ENCODE measurements at places on chromosomes 3 and 15. TPM values are rescaled to one million over a fixed set of nuclear protein-coding genes. Genes with fewer than 3 reads are reported as not detected.
A peak's percentile ranks its signal among the peaks of the same experiment; 100 is the strongest.

DNA sequence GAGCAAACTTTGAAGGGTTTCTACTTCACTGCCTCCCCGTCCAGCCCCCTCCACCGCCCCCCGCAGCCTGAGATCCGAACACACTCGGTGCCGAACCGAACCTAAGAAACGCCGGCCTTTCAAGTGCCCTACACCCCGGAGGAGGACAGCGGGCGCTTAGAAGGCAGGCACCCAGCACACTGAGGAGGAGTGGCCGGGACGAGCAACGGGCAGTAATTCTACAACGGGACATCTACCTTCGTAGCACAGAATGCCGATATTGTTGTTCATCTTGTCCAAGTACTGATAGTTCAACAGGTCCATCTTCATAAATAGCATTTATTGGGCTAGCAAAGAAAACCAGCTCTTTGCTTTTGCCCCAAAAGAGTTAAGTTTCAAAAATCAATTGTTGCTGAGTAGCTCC is 513 bp downstream of the VGLL4 start:
- DNase-seq, result peak; percentile 52

DNA sequence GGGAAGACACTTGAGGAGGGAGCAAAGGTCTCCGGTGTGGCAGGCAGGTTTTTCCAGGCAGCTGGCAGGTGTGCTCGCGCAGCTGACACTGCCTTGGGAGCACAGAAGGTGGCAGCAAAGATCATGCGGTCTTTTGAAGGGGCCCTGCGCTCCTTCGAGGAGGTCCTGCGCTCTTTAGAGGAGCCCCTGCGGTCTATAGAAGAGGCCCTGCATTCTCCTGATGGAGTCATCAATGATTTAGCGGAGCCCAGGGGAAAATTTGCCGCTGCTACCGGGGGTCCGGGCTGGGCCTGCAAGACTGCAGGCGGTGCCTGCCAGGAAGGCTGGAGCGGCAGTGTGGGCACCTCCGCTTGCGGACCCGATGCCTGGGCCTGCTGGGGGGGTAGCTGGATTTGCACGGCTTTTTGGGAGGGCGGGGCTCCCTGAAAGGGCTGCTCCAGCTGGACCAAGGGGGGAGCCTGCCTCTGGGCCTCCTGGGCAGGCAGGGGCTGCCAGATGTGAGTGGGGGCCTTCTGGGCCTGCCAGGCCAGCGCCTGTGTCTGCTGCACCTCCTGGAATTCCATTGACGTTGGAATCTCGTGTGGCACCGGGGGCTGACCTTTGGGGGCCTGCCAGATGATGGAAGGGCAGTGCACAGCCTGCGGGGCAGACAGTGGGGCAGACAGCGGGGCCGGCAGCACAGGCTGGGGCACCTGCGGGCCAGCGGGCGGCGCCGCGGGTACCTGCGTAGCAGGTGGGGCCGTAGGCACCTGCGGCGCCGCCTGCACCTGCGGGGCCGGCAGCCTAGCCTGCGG is 2.1 kb downstream of the MAGEL2 start:
- DNase-seq, result no peak

DNA sequence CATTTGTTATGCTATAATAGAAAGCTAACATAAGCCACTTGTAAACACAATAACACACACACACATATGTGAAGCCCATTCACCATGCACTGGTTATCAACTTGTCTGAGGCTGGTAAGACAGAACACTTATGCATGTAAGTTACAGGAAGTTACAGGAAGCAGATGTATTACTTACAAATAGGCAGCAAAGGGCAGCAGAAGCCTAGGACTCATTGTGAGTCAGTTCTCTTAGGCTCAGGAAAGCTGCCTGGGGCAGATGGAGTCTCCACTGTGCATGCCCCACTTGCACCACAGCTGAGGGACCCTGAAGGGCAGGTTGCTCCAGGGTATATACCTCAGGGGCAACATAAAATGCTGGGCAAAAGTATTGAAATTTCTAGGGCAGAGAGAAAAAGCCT is 748.8 kb upstream of the CCDC54 start:
- peak; percentile 85 for DNase-seq

- no peak for DNase-seq
Measured at GRCh38 chr3:149909923-149910322, 60.8 kb downstream of the PFN2 start.

DNA sequence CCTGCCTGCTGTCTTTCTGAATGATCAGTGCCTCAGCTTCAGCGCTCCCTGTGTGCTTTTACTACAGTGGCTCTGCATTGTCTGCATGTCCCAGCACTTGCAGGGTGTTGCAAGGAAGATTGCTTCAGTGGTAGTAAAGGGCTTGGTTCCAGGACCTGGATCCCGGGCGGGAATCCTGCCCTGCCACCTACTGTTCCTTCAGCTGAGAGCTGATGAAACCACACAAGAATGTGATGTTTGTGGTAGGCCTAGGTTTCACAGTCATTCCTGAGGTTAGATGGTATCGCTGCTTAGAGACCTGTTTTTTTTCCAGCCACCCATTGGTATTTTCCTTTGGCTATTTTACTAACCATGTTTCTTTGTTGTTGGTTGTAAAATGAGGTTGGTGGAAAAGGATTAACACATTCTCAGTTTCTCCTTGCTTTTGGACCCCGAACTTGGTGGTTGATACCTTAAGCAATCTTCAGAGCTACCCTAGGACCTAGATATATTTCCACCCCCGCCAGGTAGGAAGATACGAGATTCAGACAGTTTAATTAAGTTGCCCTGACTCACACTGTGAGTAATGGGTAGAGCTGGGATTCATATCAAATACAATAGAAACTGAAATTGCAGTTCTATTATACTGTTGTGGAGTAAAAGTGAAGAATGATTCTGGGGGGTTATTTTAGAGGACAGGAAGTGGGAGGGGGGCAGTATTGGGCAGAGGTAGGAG is 11.4 kb downstream of the GPR87 start:
- DNase-seq, result peak; percentile 59

DNA sequence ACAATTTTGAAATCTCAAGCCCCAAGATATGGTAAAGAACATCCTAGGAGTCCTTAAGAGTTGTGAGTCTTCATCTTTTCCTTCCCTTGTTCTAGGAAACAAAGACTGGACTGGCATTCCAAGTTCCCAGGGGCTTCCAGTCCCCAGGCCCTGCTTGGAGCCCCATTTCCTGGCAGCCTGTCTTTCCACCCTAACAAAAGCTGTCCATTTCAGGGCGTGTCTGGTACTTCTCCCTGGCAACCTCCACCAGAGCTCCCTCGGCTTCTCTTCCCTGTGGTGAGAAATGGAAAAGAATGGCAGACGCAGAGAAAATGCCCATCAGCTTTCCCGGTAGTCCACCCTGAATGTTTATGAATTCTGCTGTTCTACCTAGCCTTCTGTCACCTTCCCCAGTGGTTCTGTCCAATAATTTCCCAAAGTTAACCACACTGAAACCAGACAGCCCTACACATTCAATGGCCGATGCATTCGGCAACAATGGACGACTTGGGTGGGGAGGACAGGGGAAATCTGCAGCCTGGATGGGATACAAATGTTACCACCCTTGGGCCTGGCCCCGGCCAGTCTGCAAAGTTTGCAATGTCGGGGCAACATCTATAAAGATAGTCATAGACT is 6.8 kb downstream of the RAB6B start:
- no peak for DNase-seq

DNA sequence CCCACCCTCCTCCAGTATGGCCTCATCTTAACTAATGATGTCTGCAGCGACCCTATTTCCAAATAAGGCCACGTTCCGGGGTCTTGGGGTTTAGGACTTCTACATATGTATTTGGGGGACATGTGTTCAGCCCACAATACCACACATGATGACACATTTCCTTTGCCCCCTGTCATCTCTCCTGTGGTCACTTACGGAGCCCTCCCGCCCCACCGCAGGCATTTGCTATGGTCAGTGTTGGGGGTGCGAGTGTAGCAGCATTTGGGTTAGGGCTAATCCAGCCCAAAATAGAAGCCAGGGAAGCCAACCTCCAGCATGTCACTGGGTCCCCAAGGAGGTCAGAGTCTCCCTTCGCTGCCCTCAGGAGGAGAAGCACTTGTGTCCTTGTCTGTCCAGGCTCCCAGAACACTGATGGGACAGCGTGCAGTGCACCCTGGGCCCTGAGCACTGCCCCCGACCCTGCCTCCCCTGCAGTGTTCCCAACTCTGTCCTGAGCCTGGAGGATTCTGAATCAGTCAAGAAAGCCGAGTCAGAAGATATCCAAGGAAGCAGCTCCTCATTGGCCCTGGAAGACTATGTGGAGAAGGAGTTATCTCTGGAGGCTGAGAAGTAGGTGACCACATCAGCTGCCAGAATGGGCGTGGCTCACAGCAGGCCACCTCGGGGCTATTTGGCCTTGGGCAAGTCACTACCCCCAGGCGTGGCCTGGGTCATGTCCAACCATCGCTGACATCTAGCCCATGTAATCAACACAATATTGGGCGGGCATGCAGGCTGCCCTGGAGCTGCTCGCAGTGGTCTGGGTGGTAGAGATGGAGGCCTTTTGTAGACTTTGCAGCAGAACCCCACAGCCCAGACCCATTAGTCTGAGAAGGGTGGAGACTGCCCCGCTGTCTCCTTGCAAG is 46.9 kb upstream of the FGD5 start:
- DNase-seq, result no peak

Gene GOLGA6L7
- not detected for total RNA-seq

- no peak for DNase-seq
Measured at GRCh38 chr3:189687475-189687874, 56.3 kb downstream of the TP63 start.

Gene CCR9
- total RNA-seq, result not detected

DNA sequence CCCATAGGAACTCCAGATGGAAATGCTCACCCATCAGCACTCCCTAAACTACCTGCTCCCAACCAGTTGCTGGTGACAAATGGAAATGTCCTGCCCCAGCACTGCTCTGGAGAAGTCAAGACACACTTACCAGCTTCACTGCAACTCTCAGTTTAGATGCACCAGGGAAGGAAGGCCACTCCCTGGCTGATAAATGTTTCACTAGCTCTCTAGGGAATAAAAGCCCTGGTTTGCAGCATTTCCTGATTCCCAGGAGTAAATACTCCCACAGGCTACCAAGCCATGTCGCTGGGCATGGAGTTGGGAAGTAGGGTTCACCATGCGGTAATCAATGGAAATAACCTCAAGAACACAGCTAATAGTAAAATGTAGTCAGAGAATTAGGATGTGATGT is 112.0 kb upstream of the NEO1 start:
- no peak for DNase-seq

GRCh38 chr3:11050666-11051323 is 58.2 kb downstream of the SLC6A1 start:
- no peak for DNase-seq

Gene BTLA
- not detected for total RNA-seq

DNA sequence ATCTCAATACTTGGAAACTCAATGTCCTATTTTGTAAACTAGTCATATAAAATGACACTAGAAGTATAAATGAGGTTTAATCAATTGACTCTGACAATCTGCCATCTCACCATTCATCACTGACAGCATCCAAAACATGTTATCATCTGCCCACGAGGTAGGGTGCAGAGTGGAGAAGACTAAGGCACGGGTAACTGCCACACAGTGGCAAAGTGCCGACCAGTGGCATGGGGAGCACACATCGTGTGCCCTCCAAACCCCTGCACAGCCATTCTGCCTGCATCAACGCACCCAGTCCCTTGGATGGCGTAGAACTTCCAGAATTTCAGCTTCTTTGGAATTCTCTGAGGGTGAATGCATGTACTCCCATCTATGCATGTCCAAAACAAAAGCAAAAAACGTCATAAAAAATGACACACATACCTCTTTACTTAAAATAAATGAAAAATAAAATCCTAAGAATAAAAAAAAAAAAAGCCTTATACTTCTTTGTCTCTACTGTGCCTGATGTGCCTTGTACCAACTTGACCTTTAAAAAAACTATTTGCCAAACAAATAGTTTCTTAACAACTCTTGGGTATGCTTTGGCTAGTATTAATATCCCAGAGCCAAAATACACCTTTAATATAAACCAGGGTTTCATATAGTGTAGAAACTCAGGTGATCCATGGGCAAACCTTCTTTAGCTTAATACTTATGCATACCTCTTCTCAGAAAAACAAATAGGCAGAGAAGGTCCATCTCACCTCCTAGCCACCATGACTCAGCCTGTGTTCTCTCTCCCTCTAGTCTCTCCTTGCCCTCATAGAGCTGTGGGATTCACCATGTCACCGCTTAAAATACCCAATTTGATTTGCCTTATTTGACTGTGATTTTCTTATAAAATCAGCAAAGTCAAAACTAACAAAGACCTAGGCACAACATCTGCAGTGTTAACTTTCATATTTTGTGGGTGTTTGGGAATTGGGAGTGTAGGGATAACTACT is 12.7 kb downstream of the CPOX start:
- no peak for DNase-seq

Gene LRRC2
- under 0.01 TPM for total RNA-seq

DNA sequence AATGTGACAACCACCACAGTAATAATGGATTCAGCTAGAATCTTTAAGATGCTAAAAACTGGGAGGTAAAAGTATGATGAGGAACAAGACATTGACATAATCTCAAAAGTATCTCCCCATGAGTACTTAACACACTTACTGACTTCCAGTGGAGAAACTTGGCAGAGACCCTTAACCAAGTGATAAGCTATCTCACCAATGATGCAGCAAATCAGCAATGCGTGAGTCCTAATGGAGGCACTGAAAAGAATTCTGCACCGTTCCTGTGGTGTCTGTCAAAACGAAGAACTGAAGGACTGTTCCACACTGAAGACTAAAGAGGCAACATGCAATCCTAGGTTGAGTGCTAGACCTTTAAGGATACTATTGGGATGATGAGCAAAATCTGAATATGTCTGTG is 67.9 kb upstream of the OCA2 start:
- DNase-seq, result no peak

- DNase-seq, result peak; percentile 87
Measured at GRCh38 chr3:8482960-8483665, 18.5 kb upstream of the LMCD1 start.

Gene PLA2G4E
- total RNA-seq, result not detected

All from lung microvascular endothelial cell (primary cell).